ENCODE measurements at places on chromosomes 3 and 15.

- DNase-seq, result no peak
Measured at GRCh38 chr3:9820543-9820942, 10.5 kb downstream of the TTLL3 start.

- DNase-seq, result no peak
Measured at GRCh38 chr15:52709187-52709981, 30.2 kb upstream of the ATOSA start.

DNA sequence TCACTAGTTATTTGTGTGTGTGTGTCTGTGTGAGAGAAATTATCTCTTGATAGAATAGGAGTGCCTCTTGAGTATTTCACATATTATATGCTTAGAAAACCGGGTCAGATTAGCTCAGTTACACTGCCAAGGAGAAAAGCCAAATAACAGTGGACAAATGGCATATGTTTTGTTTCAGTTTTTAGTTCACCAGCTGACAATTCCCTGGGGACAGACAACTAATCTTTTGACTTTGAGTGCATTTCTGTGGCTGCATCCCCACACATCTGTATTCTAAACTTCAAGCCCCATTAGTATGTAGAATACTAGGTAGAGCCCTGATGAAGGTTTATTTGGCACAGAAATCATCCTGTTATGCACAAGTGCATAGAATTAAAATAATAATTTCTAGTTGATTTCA, 227.7 kb upstream of the CNTN3 start:
- no peak for DNase-seq

DNA sequence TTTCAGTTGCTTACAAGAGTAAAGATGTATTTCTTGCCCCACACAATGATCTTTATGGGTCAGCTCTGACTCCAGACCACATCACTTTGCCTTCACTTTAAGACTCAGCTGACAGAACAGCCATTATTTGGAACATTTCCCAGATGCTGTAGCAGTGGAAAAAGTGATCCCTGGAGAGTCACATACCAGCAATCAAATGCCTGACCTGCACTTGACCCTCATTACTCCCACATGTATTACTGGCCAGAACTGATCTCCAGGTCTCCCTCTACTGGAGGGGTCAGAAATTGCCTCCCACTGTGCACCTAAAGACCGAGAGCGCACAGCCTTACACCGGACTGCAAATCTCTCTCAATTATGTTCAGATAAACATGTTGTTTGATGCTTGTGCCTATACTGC, 88.6 kb upstream of the ZNF385D start:
- no peak for DNase-seq

DNA sequence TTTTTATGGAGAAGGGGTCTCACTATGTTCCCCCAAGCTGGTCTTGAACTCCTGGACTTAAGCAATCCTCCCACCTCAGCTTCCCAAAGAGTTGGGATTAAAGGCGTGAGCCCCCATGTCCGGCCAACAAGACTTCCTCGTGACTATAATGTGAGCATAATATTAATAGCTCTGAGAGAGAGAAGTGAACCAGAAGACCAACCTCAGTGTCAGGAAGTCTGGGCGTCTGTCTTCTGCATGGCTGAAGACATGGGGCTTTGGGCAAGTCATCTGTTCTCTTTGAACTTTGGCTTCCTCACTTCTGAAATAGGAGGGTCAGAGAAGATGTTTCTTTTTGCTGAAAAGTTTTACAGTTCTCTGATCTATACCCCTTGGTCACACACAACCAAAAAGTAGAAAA, 92.1 kb downstream of the SLC49A4 start:
- DNase-seq, result no peak

Data from stimulated activated CD8-positive, alpha-beta memory T cell treated with anti-CD3 and anti-CD28 coated beads, Interleukin-15, amount 100 ng/mL, for 4 hours (primary cell).